ENCODE measurements at places on chromosomes 16 and 17. TPM values are rescaled to one million over a fixed set of nuclear protein-coding genes. Genes with fewer than 3 reads are reported as not detected.

RAP1GAP2 gene
- 5.9 TPM for total RNA-seq

VTN gene
- total RNA-seq, result 0.07 TPM

ACSM2A gene
- total RNA-seq, result not detected

SULT1A2 gene
- total RNA-seq, result not detected

ALOX15B gene
- not detected for total RNA-seq

HS3ST3A1 gene
- 0.07 TPM for total RNA-seq

SLC16A11 gene
- 0.69 TPM for total RNA-seq

HOXB8 gene
- total RNA-seq, result 22.9 TPM

CENPT gene
- 29.4 TPM for total RNA-seq
